Activated T-cell treated with anti-CD3 and anti-CD28 coated beads for 24 hours (primary cell): ENCODE measurements at places on chromosomes 1 and 21.

GRCh38 chr1:67110352-67110751 lies 24.4 kb downstream of the C1orf141 start:
- no peak for DNase-seq

GRCh38 chr1:22884806-22885530 lies 87.7 kb downstream of the LACTBL1 start:
- no peak for DNase-seq

- DNase-seq = no peak
These were observed 27.4 kb downstream of the POFUT2 start for GRCh38 chr21:45260191-45260825.

GRCh38 chr1:162168261-162168660 lies 98.8 kb downstream of the NOS1AP start:
- DNase-seq = no peak

DNA sequence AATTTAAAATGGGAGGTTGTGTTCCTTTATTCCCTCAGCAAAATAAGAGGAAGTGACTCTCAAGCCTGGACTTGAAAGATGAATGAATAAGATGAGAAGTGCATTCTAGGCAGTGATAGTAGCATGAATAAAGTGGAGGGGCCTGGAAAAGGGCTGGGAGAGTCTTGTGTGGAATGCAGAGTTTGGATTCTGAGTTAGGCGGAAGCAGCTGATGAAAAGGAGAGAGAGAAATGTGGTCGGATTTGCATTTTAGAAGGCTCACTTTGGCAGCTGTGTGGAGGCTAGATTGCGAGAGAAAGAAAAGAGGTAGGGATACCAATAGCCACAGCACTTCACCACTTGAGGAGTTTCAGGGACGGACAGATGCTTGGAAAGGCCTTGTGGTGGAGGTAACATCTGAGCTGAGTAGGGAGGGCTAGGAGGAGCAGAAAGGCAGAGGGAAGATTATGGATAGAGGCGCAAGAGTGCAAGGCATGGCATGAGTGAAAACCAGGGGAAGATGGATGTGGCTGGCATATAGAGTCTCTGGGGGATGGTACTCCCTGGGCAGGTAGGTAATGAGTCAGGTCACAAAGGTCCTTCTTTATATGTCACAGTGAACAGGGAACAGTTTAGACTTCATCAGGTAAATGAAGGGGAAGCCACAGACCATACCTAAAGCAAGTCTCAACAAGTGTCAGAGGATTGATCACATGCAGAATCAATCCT lies 59.6 kb downstream of the ST3GAL3 start:
- no peak for DNase-seq

DNA sequence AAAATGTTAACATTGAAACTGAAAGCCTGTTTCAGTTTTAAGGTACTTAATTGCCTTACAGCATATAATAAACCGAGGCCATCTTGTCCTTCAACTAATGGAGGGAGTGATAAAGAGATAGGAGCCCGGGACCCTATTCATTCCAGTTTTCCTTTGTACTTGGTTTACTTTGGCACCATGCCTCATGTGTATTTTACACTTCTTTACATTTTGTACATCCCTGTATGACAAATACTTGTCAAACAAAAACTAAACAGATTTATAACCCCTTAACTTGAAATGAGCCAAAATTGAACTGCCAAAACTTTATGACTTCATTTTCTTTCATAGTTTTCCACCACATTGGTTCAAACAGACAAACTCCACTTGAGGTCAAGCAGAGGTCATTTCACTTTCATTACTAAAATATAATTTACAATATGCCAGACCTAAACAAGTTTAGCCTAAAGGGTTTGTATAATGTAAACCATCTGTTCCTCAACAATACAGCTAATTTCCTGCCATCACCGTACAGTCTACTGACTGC lies 30.9 kb upstream of the UBE2U start:
- no peak for DNase-seq

GRCh38 chr1:45583666-45584350 lies at the start of gene NASP:
Gene NASP, plus strand, starts transcription at chr1:45584041. Its CDS starts 106 bp downstream, at chr1:45584147.
- DNase-seq = peak; percentile 92

GRCh38 chr1:48808496-48808895 lies 31.8 kb upstream of the BEND5 start:
- DNase-seq = no peak

DNA sequence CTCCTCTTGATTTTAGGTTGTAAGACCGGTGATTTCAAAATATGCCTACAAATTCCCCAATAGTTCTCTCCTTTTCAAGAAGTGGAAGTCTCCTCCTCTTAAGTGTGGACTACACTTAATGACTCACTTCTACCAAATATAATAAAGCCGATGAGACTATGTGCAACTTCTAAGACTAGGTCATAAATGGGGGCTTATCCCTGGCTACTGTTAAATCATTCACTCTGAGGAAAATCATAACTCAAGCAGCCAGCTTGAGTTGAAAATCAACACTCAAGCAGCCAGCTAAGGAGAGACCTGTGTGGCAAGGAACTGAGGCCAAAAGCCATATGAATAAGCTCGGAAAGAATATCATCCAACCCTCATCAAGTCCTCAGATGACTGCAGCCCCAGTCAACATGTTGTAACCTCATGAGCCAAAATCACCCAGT lies 49.6 kb upstream of the PSMG1 start:
- no peak for DNase-seq

- no peak for DNase-seq
These were observed 95.5 kb upstream of the B3GALT2 start for GRCh38 chr1:193281894-193282293.

GRCh38 chr1:97004054-97004453 lies 282.5 kb downstream of the PTBP2 start:
- DNase-seq = no peak

DNA sequence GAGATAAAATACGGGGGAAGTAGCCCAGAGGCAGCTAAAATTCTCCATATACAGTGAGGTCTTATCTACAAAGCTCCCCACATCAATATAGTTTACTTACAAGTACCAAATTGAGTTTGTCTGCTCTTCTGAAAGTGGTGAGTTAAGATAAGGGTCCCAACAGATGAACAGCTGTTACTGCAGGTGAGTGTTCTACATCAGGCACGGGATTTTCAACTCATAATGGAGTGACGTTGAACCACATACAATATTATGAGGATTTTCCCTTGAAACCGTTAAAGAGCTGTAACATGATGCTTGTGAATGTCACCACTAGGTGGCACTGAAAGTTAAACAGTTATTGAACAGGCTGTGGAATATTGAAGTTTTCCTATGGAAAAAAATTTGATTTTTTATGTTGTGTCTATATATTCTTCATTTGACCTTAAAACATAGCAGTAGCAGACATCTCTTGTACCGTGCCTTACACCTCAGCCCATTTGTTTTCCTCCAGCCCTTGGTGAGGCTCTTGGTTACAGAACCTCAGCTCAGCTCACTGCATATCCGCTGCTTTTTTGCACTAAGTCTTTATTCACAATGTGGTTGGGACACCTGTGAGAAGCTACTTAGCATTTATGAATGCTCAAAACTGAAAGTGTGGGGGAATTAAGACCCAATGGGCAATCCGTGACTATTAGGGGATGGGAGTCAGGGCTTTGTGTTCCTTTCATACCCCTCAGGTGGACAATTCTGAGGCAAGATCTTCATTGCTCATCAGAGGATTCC lies 23.2 kb downstream of the CD1D start:
- DNase-seq = no peak

GRCh38 chr21:42117229-42117966 lies 46.3 kb downstream of the UMODL1 start:
- peak; percentile 70 for DNase-seq

DNA sequence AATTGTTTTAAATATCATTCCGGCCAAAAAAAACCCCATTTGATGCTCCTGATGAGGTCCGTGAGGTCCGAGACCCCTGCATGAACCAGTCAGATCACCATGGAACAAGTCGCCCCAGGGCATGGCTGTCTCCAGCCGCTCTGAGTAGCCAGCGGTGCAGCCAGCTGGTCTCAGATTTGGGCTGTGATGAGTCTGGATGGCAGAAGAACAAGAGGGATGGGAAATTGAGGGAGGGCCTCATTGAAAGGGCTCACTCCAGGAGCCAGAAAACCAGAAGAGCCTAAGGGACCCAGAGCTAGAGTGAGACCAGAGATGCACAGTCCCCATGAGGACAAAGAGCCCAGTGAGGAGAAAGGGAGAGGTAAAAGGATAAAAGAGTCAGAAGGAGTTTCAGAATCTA lies 174.0 kb downstream of the TOMM20 start:
- DNase-seq = no peak

- no peak for DNase-seq
These were observed 393.2 kb downstream of the RPS6KC1 start for GRCh38 chr1:213444224-213444623.

- no peak for DNase-seq
These were observed 67.5 kb upstream of the PRDX6 start for GRCh38 chr1:173409613-173410012.

DNA sequence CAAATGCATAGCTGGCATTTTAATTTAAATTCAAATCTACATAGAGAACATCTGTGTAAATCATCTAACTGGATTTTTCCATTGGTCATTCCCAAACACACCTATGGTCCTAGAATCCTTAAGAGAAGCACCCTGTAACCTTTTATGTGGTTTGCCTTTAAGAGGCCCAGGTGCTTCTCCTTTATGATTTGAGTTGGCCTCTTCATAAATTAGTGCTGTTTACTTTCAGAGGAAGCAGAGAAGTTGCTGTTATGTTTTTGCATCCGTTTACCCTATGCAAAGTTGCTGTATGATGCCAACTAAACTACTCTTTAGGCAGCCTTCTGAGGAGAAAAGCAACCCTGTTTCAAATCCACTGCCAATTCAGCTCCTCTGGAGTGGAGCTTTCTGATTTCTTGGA lies 193.8 kb downstream of the HS2ST1 start:
- no peak for DNase-seq

GRCh38 chr1:171081314-171081753 lies 9.4 kb upstream of the FMO3 start:
- DNase-seq = no peak

GRCh38 chr1:222454186-222454585 lies 93.7 kb downstream of the HHIPL2 start:
- no peak for DNase-seq

- no peak for DNase-seq
These were observed 83.2 kb upstream of the PAPPA2 start for GRCh38 chr1:176379626-176380339.

GRCh38 chr1:48687282-48688045 lies 89.2 kb downstream of the BEND5 start:
- no peak for DNase-seq

DNA sequence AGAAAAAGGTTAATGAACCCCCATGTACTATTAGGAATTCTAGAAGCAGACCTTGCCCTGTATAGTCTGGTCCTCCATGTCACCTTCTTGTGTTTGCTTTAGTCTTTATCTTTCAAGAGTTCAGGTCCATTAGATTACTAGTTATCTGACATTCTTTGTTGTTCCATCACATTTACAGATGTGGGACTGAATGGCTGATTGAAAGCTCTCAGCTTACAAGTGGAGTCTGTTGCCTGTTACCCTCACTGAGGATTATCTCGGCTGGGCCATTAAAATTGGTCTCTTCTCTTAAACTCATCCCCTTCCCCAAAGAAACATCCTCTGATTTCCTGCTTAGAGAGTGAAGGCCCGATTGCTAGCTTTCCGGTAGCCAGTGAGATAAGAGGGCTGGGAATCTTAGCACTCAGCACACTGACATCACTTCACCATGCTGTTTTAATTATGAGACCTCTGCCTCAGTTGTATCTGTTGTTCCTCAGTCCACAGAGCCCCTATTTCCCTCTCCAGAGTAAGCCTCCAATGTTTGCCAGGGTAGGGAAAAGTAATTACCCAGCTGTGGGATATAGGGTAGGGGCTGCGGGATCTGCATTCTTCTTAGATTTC lies 76.8 kb downstream of the LPGAT1 start:
- no peak for DNase-seq

DNA sequence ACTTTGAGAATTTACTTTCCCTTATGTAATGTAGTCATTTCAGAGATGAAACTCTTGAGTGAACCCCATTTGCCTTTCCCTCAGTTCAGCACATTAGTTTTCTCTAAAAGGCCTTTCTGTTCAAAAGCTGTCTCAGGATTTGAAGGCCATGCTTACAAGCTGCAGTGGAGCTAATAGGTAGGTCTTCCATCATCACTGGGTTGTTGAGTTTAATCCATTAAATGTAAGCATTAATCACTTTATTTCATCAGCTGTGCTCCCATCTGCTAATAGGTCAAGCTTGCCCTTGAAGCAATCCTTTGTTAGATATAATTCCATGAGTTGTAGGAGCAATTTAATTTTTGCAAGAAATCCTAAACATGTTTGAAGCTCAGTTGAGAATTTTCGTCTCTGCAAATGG lies 422.2 kb upstream of the ZP4 start:
- DNase-seq = no peak

- no peak for DNase-seq
These were observed 4.7 kb upstream of the SPATA45 start for GRCh38 chr1:212852105-212852688.

GRCh38 chr1:206826394-206826793 lies 39.0 kb upstream of the IL20 start:
- DNase-seq = no peak

DNA sequence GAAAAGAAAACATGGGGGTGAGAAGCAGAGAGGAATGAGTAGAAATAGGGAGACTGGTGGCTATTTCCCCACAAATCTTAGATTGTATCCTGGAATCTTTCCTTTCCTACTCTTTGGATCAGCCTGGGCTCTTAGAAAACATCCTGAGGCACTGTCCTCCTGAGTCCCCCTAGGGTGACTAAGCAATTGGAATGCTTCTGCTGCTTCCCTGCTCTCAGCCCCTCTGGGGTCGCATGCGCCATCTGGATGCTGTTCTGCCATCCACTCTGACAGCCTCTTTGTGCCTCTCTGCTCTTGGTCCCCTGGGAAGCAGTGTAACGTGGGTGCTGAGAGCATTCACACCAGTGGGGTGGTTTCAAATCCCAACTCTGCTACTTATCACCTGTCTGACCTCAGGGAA lies 443.0 kb downstream of the SIPA1L2 start:
- no peak for DNase-seq

GRCh38 chr1:48036710-48037355 lies 39.6 kb upstream of the TRABD2B start:
- no peak for DNase-seq

GRCh38 chr1:16433030-16433429 lies 4.2 kb downstream of the SPATA21 start:
- DNase-seq = no peak

DNA sequence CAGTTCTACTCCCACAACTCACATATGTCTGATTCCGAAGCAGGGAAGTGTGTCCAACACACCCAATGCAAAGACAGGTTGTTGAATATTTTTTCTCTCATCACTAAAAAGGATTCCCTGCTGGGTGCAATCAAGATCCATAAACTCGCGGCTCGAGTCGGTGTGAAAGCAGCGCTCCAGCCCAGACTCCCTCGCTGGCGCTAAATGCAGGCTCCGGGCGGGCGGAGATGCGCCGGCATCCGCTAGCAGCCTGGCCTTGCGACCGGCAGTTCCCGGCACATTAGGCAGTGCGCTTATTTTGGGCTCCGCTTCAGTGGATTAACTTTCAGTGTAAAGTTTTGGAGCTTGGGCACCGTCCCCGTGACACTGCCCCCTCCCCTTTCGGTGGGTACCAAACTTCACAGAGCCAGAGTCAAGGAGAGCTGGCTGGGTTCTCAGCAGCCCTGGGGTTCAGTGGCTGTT lies 87.7 kb upstream of the POU3F1 start:
- no peak for DNase-seq

GRCh38 chr1:208420696-208421095 lies 176.5 kb upstream of the PLXNA2 start:
- DNase-seq = no peak
